T-helper 1 cell (primary cell): ENCODE measurements at places on chromosomes 7 and 10.
A peak's percentile ranks its signal among the peaks of the same experiment; 100 is the strongest.

- no peak for DNase-seq
Observed at GRCh38 chr7:25282194-25282593, 53.9 kb upstream of the NPVF start.

DNA sequence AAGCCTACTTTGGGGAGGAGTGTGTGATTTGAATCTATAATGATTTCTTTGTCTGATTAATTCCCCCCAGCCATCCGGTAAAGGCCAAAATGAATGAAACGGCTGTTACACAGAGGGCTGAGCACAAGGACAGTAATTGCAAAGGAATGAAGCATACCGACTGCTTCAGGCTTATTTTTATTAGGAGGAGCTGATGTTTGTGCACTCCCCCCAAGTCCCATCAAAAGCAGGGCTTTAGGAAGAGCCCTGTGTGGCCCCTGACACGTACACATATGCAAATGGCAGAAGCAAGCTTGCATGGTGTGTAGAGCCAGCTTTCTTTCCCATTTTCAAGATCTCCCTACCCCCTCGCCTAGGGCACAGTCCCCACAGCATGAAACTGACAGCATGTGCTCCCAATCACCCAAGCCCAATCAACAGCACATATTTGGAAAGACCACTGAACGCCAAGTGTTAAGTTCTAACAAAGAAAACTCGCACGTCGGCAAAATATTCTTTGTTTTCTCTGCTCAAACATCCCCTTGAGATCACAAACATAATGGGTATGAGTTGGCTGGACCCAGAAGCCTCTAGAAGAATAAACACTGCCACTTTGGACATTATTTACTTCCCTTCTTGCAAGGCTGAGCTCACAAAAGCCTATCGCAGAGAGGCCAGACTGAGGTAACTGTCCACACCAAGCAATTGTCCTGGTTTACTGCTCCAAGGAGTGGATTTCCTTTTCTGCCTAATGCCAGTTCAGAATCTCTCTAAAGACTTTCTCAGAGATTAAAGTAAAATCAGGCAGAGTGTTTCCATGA is 143.0 kb downstream of the CUBN start:
- no peak for DNase-seq

DNA sequence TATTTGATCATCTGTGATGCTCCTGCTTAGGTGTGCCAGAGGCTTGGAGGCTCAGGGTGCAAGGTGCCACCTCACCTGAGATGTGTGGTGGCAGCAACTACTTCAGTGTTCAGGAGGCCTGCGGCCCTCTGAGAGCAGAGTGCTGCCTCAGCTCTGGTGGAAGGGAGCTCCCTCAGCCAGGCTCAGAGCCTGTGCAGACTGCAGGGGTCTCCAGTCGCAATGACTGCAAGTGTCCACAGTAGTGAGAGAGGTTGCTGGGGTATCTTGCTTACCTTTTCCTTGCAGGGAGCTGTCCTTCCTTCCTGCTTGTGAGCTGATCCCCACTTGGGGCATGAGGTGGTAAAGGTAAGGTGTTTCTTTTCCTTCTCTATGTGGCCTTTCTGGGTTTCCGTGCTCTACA is 131.0 kb upstream of the GAD2 start:
- DNase-seq: no peak

DNA sequence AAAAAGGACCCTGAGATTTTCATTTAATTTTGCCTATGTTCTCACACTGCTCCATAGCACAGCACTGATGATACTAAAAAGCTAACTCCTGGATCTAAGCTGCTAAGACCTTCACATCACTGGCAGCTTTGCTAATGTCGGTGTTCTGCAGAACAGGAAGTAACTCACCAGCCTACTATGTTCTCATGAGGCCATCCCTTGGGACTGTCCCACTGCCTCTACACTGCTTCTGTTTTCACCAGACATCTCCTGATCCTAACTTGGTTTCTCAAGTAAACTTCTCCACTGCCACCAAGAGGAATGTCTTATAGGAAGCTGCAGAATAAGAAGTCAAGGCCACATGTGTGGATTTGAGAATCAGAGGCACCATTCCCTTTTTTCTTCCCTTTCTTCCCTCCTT is 15.1 kb downstream of the HTR7 start:
- no peak for DNase-seq

DNA sequence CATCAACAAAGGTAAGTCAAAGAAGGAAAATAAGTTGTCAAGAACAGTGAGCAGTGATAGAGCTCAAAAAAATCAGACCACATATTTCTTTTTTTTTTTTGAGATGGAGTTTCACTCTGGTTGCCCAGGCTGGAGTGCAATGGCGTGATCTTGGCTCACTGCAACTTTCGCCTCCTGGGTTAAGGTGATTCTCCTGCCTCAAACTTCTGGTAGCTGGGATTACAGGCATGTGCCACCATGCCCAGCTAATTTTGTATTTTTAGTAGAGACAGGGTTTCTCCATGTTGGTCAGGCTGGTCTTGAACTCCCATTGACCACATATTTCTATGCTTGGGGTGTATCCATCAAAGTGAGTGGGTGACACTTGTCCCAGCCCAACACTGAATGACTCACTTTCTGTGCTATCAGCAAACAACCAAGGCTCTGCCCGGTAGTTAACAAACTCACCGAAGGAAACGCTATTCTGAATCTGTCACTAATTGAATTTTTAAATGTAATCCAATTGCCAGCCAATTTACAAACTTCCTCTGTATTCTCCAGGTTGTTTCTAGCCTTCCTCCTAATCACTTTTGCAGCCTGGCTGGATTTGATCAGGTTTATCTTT is 19.6 kb upstream of the SMNDC1 start:
- no peak for DNase-seq

- DNase-seq: no peak
Observed at GRCh38 chr10:86979296-86979818, 11.1 kb downstream of the ADIRF start.

- DNase-seq: peak; percentile 31
Observed at GRCh38 chr7:73811760-73812168, 19.0 kb upstream of the CLDN4 start.

DNA sequence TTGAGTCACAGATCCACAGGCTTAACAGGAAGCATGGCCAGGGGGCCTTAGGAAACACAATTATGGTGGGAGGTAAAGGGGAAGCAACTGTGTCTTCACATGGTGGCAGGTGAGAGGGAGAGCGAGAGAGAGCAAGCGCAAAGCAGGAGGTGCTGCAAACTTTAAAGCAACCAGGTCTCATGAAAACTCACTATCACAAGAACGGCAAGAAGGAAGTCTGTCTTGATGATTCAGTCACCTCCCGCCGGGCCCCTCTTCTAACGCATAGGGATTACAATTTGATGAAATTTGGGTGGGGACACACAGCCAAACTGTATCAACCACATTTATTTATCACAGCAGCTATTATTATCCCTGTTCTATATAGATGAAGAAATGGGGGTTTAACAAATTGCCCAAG is 201.6 kb downstream of the DPP6 start:
- no peak for DNase-seq

- no peak for DNase-seq
Observed at GRCh38 chr7:19121977-19122588, 4.6 kb upstream of the TWIST1 start.

DNA sequence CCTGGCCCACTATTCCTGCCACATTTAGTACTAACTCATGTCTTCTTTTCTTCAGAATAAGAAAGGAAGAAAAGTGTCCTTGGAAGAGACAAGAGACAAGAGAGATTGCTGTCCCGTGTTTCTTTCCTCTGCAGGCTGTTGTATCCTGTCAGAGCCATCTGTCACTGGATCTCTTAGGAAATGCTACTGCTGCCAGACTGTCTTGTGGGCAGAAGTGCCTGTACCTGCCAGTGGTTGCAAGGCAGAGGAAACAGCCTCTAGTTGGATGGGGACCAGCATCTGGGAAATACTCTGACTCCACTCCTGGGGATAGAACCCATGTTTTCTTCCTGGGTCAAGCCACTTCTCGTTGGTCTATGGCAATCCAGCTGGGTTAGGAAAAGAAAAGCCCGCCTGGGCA is 16.7 kb upstream of the MAP3K8 start:
- no peak for DNase-seq

DNA sequence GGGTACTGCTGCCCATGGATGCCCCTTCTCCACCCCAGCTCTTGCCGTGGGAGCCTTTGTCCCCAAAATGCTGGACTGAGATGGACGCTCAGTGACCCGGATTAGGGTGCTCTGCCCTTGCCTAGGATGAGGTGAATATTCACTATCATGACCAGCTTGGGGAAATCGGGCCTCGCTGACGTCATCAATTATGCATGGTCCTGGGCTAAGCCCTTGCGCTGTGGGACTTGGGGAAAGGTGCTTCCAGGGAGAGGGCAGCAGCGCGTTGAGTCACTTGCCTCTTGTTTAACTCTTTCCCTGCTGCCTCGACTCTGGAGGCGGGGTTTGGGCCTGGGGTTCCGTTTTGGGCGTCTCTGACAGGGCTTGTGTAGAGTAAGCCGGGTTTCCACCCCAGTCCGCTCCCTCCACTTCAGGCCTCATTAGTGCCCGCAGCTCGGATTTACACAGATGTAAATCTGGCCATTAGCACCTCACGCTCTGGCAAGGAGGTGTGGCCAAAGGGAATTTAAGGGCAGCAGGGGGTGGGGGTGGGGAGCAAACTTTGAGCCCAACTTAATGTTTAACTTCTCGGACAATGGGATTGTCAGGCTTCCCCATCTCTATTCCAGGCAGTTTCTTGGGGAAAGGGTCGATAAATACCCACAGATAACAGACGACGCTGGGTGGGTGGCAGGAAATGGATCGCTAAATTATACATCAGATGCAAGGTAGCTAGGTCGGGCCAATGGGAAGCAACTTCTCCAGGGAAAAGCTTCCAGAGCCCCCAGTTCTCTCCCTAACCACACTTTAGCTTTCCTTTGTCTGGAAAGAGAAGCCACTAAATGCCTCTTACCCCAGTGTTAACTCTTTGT is 51.3 kb upstream of the TCF7L2 start:
- DNase-seq: no peak

DNA sequence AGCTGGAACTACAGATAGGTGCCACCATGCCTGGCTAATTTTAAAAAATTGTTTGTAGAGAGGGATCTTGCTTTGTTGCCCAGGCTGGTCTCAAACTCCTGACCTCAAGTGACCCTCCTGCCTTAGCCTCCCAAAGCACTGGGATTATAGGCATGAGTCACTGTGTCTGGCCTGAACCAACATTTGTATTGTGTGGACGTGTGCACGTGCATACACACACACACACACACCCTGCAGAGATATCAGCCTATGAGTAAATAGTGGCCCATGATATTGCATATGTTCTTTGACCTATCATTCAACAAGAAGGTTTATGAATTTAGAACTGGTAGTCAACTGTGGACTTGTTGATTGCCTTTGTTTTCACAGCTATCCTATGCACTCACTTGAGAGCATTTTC is 161.6 kb downstream of the BAMBI start:
- no peak for DNase-seq

GRCh38 chr7:101557978-101558741 is 70.9 kb downstream of the MYL10 start:
- no peak for DNase-seq

DNA sequence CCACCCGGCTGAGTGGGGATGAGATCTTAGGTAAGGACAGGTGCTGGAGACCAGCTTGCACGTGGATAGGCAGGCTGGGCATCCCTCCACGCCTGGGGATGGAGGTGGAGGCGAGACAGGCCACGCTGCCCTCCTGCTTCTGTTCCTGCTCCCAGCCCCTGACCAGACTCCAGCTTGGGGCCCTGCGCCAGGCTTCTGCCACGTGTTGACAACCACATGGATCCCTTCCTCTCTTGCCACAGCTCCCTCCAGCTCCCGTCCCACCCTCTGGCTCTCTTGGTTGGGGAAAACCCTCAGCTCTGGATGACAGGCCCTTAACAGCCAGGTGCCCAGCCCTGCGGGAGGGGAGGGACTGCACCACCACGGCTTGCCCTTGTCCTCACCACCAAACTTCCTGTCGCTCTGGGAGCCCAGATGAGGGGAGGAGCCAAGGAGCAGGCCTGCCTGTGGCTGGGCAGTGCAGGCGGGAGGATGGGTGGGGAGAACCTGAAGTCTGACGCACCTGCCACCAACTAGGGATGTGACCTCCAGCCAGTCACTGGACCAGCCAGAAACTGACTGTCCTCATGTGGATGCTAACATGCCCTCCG is 36.0 kb downstream of the KCNH2 start:
- DNase-seq: peak; percentile 25

GRCh38 chr7:2782565-2782964 is 61.5 kb downstream of the GNA12 start:
- DNase-seq: no peak

DNA sequence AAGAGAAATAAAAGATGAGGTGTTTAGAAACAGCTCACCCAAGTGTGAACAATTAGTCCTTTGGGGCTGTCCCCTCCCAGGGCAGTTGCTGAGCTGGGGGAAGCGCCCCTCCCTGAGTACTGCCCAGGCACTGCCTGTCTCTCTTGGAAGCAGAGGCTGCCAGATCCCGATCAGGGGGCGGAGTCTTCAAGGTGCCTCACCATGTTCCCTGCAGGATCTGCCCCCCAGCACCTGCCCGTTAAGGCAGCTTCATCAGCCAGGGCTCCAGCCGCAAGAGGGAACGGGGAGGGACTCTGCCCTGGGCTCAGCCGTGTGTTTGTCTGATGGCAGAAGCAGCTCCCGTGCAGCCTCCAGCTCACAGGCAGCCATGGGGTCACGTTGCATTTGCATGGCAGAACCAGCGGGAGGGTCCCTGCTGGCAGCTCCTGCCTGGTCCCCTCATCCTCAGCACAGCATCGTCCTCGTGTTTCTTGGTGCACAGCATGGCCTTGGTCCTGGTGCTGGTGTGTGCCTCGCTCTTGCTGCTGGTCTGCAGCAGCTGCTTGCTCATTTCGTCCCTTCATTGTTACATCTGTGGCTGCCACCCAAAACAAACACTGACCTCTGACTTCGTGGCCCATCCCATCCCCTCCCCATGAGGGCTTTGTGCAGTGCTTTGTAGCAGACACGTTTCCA is 10.7 kb upstream of the DPYSL4 start:
- DNase-seq: no peak

DNA sequence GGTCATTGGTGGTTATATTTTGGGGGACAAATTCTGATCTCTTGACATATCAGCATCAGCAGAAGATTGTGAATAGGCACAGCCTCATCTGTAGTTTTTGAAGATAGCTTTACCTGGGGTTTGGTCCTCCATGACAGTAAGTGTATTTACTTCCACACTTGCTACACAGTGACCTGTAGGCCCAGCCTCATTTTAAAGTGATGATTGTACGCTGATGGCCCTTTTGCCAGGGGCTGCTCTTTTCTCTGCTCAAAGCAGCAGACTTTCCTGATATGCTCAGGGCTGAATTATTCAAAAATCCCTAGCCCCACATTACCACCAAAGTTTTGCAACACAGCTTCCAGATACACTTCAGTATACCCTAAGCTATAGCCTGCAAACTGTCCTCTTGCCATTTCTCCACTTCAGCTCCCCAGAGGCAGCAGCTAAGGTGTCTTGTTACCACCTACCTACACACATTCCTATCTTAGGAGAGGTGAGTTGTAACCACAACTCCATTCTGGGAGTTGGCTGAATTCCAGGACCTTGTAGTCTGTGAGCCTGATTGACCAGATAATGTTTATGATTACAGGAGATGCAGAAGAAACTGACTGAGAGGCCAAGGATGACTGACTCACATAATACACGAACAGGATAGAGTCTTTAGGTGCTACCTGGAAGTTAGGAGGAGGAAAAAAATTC is 6.0 kb downstream of the ASB4 start:
- no peak for DNase-seq
